ENCODE measurements at places on chromosomes 5 and 9. TPM values are rescaled to one million over a fixed set of nuclear protein-coding genes. Genes with fewer than 3 reads are reported as not detected.

The STK32A gene
- total RNA-seq: 0.62 TPM

The AMACR gene
- total RNA-seq: 10.3 TPM

The GRXCR2 gene
- total RNA-seq: not detected

The PCSK1 gene
- not detected for total RNA-seq

The NUDT2 gene
- 25.0 TPM for total RNA-seq

All from tongue (tissue), 3 donors.